Stimulated activated CD8-positive, alpha-beta memory T cell treated with anti-CD3 and anti-CD28 coated beads, Interleukin-4, amount 100 ng/mL, for 1 hour (primary cell): ENCODE measurements at places on chromosomes 4 and X.

DNA sequence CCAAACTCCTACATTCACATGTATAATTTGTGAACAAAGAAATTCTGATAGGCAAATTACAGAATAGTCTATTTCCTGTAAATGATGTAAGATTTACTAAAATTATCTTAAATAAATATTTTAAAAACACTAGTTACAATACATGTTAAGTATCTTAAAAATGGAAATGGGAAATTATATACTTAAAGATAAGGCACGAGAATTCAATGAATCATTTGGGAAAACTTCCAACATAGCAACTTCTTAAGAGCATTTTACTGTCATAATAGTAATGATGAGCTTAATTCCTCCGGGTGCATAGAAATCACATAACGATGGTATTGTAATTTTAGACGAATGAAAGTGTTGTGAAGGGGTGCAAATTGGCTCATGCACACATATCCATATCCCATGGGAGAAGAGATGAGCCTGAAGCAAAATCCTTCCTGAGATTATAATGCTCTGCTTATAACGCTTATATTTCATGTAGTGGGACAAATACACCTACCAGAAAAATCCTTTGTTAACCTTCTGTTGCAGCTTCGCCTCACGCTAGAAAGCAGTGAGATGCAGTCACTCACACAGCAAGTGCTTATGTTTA lies 873.5 kb downstream of the PDHA2 start:
- no peak for DNase-seq

DNA sequence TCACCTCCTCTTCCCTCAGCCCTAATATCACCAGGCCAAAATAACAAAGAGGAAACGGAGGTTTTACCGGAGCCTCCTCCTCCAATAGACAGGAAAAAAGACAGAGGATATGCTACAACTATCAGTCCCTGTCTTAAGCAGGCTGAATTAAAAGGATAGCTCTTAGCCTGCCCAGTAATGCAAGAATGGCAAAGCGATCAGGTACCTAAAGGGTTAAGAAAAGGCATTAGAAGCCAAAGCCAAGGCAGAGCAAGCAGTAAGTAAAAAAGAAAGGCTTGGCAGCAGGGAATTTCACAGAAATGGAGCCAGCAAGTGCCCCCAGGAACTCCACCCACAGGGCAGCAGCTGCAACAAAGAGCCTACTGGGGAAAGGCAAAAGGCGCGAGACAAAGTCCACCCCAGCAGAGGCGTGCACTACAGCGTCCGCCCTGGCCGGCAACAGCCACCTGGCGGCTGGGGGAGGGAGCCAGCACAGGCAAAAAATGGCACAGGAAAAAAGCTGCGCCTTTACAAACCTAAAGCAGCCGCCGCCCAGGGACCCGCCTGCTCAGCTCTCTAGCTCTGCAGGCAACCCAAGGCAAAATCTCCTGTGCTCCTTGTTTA lies 220.6 kb upstream of the ZC4H2 start:
- DNase-seq: no peak

DNA sequence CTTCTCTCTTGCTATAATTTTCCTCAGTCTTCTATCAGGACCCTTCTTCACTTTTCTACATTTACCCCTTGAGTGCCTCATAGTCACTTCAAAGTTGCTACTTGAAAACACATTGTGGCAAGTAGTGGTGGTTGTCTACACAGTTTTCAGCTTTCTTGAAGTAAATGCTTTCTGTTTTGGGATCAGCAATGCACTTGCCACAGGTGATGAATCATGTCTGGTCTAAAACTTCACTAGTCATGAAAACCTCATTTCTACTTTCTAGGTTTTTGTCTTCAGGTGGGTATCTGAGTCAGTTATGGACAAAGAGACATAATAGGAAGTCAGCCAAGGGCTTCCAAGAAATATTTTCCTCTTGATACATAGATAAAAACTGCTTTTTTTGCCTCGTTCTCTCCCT lies 359.2 kb downstream of the CCSER1 start:
- no peak for DNase-seq

DNA sequence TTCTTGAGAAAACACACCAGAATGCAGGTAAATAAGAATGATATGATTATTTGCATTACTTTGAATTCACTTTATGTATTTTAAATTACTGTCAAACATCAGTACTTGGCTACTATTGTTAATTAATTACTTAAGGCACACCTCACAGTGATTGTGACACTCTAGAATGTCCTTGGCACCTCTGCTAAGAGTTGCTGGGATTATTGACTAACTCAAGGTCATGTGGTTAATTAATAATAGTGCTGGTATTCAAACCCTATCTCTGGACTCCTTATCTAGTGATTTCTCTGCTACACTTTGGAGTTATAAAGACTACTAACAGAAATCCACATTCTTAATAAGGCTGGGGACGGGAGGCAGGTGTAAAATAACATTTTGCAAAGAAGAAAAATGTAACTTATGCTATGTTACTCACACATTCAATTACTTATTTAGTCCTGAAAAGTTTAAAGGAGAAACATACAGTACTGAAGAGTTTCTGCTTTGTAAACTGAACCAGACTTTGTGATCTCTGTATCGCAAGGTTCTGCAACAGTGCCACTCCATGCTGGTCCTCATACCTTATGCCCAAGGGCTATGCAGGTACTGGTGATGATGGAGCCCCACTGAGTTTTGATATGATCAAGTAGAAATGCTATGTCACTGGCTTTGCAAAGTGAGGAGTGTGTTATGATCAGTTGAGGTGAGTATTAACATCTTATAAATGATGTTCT lies 242.7 kb downstream of the MID1IP1 start:
- DNase-seq: no peak

DNA sequence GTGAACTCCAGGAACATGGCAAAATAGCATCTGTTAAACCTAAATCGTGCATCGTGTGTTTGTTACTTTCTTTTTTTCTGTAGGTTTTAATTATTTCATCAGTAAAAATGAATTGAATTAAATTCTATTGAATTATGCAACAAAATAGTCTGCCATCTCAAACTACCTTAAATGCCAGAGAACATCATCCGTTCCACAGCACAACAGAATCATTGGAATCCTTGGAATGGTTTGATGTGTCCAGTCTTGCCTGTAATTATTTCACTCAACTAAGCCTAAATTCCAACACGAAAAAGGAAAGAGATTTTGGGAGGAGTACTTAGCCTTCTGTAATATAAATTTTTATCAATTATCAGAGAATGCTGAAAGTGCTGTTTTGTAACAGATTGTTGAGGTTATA lies 17.1 kb upstream of the SLC7A11 start:
- DNase-seq: no peak

GRCh38 chr4:72761368-72762038 lies 192.5 kb upstream of the ADAMTS3 start:
- DNase-seq: no peak

- DNase-seq: no peak
These were observed 86.7 kb downstream of the ATP8A1 start for GRCh38 chr4:42570221-42570620.

- DNase-seq: no peak
These were observed 4.4 kb upstream of the FAM184B start for GRCh38 chr4:17785858-17786257.

- no peak for DNase-seq
These were observed 37.2 kb upstream of the FAM9B start for GRCh38 chrX:9071031-9071650.

DNA sequence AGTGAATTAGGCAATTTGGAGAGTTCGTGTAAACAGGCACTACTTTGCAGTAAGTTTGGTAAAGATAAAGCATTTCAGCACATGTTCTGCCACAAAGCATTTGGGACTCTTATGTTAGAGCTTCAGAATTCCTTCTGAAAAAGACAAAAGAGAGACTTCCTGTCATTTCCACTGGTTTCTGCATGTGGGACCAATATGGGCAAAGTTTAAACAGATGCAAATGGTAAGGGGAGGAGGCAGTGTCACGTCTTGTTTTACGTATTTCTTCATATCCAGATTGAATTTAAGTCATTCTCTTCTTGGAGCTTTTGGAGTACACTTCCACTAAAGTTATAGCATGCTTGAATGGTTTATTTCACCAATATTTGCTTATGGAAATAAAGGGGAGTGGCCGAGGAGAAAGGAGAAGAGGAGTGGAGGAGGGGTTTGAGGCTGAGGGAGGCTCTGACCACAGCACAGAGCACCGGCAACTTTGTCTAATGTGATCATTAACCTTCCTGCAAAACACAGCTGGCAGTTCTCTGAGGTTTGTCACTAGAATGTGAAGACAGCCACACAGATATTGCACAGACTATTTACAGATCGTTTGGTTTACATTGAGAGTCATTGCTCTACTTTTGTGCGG lies at the start of gene APELA:
TSS of gene APELA (plus strand) at position 479 of the 625 bp plus-strand sequence. CDS start 154 bp downstream, outside the sequence.
- no peak for DNase-seq

- no peak for DNase-seq
These were observed 104.3 kb downstream of the DCTD start for GRCh38 chr4:182812916-182813315.

DNA sequence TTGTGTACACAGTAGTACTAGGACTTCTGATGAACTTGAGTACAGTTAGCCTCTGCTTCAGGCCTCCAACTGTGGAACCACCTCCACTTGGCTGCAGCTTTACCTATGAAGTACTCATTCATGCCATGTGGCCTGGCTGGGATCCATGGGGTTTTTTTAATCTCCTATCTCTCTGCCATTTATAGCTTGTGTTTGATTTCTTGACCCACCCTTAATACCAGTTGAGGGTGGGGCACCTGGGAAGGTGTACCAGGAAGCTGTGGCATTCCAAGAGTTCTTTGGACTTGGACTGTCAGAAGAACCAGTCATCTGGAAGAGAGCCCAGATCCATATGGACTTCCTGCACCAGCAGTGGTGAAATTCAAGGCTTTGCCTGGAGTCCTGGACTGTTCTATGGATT lies 230.1 kb downstream of the SHROOM3 start:
- no peak for DNase-seq

DNA sequence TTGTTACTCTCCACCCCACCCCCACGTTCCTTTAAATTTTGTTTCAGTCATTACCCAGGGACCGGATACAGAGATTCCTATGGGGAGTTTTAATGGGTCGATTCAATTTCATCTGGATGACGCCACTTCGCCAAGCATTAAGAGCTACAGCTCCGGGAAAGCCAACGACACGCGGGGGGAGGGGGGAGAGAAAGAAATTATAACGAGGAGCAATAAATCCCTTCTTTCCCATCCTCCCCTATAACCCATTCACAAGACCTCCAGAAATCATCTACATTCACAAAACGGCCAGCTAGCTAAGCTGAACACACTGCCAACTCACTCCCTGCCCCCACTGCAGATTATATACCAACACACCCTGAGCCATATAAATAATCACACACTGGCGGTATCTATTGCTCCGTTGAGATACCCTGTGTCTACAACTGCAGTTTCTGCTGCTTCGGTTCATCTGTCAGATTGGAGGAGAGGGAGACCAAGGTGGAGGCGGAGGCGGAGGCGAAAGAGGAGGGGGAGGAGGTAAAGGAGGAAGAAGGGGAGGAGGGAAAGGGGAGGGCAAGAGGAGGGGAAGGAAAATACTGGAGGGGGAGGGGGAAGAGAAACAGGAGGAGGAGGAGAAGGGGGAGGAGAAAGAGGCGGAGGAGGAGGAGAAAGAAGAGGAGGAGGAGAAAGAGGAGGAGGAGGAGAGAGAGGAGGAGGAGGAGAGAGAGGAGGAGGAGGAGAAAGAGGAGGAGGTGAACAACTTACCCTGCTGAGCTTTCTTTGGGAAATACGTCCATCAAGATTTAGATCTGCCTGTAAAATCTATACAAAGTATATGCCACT lies 113.9 kb upstream of the VAMP7 start:
- DNase-seq: no peak

- no peak for DNase-seq
These were observed 132.6 kb upstream of the RPS6KA6 start for GRCh38 chrX:84320614-84321013.

- no peak for DNase-seq
These were observed 53.1 kb downstream of the FUNDC1 start for GRCh38 chrX:44489515-44489914.

GRCh38 chr4:151690876-151691275 lies 69.9 kb downstream of the GATB start:
- DNase-seq: no peak

- DNase-seq: no peak
These were observed at the start of gene IQSEC2 for GRCh38 chrX:53281321-53281822. Gene IQSEC2 (minus strand): TSS chrX:53281584.

DNA sequence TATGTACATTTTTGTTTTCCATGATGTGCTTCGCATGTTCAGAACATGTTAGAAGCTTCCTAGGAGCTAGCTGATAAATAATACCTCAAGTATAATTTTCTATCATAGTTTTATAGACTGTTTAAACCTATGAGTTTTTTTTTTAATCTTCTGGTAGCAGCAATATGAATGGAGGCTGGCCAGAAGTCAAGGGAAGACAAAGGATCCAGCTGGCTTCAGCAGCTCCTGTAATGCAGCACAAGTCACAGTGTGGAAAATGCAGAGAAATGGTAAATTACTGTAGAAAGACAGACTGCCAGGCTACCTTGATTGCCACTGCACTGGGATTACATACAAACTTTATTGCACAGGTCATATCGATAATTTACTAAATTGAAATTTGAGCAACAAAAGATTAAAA lies 537.9 kb downstream of the IQCM start:
- no peak for DNase-seq

- no peak for DNase-seq
These were observed 109.9 kb upstream of the BCOR start for GRCh38 chrX:40207626-40208025.

GRCh38 chrX:47143894-47144625 lies 442 bp downstream of the NDUFB11 start:
- no peak for DNase-seq

DNA sequence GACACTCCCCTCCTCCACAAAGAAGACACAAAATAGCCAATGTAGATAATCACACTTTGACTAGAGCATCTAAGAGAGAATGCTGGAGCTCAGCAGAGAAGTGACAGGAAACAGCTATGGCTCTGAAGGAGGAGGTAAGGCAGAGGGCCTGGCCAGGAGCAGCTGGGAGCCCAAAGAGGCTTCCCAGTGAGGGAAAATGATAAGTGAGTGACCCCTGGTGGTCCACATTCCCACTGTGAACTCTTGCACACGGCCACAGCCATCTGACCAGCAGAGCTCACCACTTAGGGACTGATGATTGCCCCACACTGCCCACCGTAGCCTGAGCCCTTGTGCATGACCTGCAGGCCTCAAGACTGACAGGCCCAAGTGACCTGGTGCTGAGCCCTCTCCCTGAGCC lies 162.7 kb upstream of the GALNTL6 start:
- no peak for DNase-seq

DNA sequence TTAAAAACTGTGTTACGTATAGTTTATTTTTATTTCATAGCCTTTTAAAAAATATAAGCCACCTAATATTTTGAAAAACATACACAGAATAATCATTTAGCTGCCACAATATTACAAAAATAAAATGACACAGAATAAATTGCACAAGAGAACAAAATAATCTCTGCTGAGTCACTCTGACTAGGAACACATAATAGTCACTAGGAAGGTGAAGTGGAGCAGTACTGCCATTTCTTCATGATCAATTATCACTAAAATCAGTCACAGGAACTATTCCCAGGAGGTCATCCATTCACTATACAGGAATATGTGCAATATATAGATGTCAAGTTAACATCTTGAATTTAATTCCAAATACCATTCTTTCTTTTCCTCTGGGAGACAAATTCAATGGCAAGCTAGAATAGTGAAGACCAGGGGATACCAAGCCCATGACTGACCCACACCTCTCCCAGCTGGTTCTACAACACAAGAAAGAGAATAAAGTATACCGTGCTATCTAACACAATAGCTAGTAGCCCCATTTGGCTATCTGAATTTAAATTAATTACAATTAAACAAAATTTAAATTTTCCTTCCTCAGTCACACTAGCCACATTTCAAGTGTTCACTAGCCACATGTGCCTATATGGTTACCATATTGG lies 5.9 kb downstream of the SMIM43 start:
- DNase-seq: no peak

- no peak for DNase-seq
These were observed 2.1 kb downstream of the GAB3 start for GRCh38 chrX:154748712-154749339.

- DNase-seq: no peak
These were observed 277.8 kb downstream of the TENM3 start for GRCh38 chr4:182521011-182521410.
